ENCODE measurements at places on chromosomes 3 and 15.

DNA sequence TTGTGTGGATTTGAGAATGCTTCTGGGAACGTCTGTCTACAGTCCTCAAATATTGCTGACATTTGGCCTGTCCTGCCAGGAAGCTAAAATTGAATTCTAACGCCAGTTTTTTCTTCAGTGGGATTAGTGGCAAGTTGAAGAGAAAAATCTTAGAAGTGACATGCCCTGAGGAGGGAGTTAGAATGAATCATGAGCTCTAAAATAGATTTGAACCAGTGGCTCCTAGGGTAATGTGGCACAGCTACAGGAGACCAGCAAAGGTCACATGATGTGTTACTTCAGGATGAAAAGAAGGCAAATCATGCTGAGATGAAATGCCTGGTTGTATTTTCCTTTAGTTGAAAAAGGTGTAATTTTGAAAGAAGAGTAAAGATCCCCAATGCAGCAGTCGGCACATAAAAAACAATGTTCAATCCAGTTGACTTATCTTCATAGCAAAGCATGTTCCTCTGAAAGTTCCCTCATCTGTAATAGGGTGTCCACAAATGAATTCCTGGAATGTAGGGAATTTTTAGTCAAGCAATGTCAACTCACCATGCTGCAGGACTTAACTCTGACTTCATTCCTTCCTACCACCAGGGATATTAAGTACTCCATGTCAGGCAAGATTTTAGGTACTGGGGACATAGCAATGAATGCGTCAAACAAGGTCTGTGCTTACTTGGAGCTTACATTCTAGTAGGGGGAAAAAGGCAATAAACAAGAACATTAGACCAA, 171.6 kb downstream of the CADPS start:
- DNase-seq: no peak

- DNase-seq: no peak
Measured at GRCh38 chr15:27731776-27732175, 367.3 kb downstream of the OCA2 start.

- DNase-seq: peak; percentile 91
Measured at GRCh38 chr15:98785807-98786621, 137.7 kb downstream of the IGF1R start.

GRCh38 chr3:50607271-50608091, 4.1 kb downstream of the CISH start:
- no peak for DNase-seq

DNA sequence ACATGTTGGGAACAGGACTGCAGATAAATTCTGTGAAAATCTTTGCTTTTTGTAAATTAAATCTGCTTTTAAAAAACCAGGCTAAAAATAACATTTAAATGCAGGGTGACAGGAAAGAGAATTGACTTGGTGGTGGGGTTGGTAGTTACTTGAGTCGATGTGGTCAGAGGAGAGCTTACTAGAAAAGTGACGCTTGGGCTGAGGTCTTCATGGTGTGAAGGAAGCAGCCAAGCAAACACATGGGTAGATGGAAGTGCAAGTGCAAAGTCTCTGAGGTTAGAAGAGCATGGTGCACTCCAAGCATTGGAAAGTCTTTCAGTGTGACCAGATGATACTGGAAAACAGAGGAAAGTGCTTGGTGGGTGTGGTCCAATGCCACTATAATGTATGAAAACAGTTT, 86.4 kb upstream of the THBS1 start:
- no peak for DNase-seq

DNA sequence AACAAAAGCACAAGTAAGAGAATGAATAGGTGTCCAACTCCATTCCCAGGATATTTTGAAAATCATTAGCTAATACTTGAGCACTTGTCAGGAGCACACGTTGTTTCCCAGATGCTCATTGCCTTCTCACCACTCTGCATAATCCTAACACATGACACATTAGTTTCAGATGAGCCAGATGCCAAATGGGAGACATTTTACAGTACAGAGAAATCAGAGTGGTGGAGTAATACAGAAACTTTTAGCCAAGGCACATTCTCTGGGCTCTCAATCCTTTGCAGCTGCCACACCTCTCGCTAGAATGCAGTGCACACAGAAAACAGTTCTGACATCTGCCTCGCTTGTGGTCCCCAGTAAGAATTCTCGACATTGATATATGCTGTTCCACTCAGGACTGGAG, 76.6 kb downstream of the P3H2 start:
- DNase-seq: no peak

DNA sequence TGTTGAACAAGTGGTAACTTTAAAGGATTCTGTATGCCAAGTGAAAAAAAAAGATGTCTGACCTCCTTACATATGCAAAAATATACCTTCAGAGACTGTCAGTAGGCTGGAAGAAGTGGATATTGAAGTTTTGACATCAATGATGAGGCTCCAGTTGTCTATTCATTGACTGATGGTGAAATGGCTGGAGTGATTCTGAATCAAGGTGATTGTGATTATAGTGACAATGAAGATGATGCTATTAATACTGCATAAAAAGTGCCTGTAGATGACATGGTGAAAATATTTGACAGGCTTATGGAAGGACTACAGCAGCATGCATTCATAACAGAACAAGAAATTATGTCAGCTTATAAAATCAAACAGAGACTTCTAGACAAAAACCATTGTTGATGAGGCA, 4.1 kb downstream of the CCR8 start:
- DNase-seq: no peak

DNA sequence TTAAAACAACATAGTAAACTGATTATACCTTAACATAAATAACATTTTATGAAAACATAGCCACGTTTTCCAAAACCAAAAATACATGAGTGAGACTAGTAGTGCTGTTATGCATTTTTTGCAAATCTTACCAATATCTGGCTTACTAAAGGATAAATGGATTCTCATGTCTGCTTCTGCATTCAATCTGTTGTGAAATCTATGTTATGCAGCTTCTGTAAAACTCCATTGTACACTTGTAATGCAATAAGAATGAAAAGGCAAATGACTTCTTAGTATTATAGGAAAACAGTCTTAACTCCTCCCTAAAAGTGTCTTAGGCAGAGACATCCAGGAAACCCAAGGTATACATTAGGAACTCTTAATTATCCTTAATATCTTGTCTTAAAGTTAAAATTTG, 330.9 kb upstream of the THBS1 start:
- no peak for DNase-seq

- no peak for DNase-seq
Measured at GRCh38 chr15:35450492-35450891, 95.5 kb downstream of the DPH6 start.

DNA sequence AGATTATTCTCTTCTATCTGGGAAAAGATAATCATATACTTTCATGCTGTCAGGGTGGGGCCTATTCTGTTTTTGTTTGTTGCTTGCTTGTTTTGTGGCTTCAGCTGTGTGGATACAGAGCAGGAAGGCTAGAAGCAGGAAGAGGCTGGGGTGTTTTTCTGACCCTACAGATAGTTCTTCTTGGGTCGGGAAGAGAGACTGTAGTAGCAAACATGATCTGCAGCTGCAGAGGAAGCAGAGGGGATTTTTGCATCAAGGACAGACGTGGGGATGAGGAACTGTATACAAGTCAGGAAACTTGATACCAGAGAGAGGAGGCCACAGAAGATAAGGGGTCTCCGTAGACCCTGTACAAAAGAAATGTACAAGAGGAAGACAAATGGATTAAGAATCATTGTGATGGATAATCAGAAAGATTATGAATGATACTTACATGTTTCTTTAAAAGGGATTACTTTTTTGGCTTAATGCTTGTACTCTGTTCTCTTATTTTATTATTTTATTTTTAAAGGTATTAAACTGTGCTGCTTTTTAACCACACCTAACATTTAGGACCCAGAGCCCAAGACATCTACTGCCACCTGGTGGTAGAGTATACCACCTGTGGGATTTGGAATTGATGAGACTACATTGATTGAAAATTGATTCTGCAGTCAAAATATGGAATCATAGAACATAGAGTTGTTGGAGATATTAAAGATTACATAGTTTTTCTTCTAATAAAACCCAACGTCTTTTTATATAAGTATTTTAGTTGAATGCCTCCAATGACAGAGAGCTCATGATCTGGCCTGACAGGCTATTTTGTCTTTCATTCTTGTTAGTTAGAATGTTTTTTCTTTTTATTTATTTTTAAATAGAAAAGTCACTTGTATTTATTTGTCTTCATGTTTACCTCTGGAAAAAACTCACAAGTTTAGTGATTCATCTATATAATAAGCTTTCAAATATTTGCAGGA, 87.3 kb upstream of the ROPN1 start:
- no peak for DNase-seq

DNA sequence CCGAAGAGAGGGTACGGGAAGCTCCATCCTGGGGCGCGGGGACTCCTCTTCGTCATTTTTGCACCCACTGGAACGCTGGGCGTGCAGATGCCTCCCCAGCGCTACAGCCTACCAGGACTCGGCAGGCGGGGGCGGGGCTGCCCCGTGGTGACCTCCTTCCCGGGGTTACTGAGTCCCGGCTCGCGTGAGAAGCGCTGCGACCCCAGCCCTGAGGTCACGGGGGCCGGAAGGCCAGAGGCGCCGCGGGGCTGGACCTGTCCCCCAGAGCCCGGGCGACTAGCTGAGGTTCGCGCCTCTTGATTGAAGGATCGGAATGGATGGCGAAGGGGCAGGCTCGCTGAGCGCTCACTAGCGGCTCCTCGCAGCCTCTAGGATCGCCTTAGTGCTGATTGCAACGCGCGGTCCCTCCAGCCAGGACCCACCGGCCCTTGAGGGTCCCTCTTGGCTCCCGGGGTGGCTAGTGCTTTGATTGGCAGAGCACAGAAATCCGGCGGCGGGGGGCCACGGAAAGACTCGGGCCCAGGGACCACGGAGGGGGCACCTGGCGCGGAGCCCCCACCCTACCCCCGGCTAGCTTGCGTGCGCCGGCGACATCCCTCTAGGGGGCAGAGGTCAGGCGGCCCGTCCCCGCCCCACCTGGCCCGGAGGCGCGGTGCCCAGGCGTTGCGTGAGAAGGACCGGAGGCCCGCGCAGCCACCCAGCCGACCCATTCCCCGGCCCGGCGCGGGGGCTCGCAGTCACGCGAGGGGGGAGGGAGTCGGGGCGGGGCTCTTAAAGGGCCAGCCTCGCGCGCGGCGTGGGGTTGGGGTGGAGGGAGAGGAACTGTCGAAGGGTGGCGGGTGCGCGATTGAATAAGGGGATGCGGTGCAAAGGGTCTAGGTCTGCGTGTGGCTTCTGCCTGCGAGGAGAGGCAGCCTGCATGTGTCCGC, 781 bp upstream of the CYP1A1 start:
- DNase-seq: no peak
